SHP77 treated with DMSO at 0.1 percent for 48 hours (cell line): ENCODE measurements at places on chromosomes 7 and 10.

GRCh38 chr10:123402656-123403055 lies 248.5 kb downstream of the BUB3 start:
- no peak for DNase-seq

- no peak for DNase-seq
These were observed 218.4 kb downstream of the ADAM12 start for GRCh38 chr10:126169899-126170298.

DNA sequence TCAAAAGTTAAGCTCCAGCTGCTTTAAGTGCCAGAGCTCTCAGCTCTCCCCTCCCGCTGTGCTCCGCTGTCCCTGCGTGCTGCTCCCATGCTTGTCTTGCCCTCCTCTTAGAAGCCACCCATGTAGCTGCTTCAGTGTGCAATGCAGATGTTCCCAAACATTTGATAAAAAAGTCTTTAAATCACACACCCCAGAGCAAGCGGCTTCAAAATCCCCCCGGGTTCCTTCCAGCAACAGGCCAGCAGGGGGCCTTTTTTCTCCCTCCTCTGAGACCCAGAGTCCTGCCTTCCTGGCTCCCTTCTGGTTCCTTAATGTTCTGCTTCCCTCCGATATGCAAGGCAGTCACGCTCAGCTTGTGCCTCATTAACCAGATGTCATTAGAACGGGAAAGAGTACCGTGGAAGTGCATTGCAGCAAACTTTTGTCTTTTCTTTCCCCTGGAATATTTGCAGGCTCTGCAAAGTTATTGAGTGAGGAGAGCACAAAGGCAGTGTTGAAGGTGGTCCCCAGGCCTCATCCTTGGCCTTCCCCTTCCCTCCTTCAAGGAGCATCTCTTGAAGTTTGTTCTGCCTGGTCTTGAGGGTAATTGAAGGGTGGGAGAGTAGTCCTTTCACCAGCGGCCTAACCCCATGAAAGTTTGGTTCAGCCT lies 25.5 kb downstream of the LDB3 start:
- no peak for DNase-seq

DNA sequence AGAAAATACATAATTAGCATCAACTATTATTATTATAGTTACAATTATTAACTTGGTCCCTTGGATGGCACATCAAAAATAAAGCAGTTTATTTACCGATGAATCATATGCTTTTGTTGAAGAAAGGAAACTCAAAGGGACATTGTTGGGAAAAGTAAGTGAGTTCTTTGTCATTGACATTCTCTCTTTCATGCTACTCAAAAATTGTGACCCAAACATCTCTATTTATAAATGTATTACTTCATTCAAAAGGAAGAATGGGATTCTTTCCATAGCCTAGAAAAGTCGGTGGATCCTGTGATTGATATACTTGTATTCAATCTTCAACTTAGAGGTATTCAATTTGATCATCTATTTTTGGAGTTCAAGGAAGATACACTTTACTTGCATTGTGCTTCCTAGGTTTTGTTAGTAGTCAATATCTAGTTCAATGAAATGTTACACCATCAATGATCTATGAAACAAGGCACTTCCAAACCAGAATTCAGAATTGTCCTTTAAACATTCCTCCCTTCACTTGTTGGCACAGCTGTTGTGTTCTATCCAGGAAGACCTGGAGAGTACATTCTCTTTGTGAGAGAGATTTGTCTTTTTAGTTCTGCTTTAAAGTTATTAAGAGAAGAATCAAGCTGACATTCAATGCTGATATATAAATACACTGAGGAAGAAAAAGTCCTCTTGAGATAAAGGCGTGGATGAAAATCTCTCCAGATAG lies 235.2 kb downstream of the TMEM26 start:
- no peak for DNase-seq

- no peak for DNase-seq
These were observed 28.4 kb downstream of the LAMB4 start for GRCh38 chr7:108101759-108102158.

DNA sequence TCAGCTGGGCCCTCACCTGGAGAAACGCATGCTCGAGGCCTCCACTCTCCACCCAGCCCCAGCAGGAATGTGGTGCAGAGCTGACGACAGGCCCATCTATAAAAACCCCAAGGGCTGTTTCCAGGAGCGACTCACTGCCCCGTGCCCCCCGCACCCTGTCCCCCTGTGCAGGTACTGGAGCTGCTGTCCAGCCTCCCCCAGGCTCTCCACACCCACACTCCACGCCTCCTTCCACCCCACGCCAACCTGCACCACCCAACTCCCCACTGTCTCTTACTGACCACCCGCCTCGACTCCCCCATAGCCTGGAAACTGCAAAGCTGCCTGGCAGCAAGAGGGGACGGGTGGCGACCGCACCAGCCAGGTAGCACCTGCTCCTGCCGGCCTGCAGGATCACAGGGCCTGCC lies 43.3 kb downstream of the DIP2C start:
- DNase-seq, result no peak

GRCh38 chr10:125177641-125178640 lies 17.6 kb upstream of the CTBP2 start:
- DNase-seq, result no peak

DNA sequence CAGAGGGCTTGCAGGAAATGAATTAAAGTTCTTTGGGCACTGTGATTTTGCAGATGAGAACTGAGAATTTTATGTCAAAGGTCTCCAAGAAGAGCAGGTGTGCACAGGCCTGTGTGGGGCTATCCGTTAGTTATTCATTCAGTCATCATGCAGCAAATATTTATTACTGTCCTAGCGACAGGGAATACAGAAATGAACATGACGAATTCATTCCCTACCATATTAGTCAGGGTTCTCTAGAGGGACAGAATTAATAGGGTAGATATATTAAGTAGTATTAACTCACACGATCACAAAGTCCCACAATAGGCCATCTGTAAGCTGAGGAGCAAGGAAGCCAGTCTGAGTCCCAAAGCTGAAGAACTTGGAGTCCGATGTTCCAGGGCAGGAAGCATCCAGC lies 2.9 kb upstream of the MMP21 start:
- no peak for DNase-seq

- no peak for DNase-seq
These were observed 41.9 kb upstream of the PSMG3 start for GRCh38 chr7:1611708-1612241.

GRCh38 chr7:130333832-130334231 lies 10.8 kb upstream of the CPA5 start:
- DNase-seq, result no peak

- DNase-seq, result no peak
These were observed 11.7 kb downstream of the C1QL3 start for GRCh38 chr10:16509996-16510395.

DNA sequence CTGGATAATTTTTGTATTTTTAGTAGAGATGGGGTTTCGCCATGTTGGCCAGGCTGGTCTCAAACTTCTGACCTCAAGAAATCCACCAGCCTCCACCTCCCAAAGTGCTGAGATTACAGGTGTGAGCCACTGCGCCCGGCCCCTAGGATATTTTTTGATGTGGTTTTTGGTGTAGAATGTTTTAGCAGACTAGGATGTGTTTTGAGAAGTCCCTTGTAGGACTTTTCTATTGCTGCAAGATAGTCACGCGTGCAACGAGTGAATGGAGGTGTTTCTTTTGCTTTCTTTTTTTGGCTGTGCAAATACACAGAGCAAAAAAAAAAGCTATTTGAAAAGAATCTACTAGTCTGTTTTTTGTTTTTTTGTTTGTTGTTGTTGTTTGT lies 29.8 kb upstream of the KLF6 start:
- DNase-seq, result no peak

GRCh38 chr7:2675256-2675764 lies 12.7 kb upstream of the AMZ1 start:
- DNase-seq, result no peak

GRCh38 chr10:112677689-112678088 lies 230.7 kb downstream of the VTI1A start:
- no peak for DNase-seq

- DNase-seq, result no peak
These were observed 6.2 kb downstream of the TET1 start for GRCh38 chr10:68566351-68566750.

DNA sequence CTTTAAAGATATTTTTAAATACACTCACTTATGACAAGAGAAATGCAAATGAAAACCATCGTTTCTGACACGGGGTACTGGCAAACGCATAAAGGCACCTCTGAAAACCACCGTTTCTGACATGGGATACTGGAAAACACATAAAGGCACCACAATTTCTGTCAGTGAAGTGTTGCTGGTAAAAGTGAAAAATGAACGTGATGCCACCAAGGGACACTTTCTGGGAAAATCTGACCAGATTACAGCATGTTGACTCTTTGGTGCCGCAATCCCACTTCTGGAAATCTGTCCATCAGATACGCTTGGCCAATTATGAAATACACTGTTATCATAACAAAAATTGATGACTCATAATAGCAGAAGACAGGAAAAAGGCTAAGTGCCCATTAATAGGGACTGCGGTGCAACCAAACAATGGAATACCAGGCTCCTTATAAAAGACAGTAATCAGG lies 131.7 kb downstream of the ZMYND11 start:
- DNase-seq, result no peak

GRCh38 chr7:70696201-70696754 lies 435.7 kb upstream of the GALNT17 start:
- no peak for DNase-seq
